ENCODE measurements at places on chromosomes 7 and 10.

DNA sequence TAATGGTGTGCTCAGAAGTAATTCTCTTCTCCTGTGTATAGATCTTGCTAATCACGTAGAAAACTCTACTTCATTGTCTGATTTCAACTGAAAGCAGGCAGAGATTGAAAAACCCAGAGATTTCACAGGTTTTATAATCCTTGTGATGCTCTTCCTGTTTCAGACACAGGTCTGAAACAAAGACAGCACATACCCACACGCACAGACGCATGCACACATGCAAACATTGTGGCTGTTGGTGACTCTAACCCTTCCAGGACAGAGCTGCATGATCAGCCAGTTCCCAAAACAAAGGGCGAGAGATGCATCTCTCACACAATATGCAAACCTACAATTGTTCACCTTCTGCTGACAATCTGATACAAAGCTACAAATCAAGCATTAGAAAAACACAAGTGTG is 11.1 kb upstream of the TFEC start:
- no peak for DNase-seq

- DNase-seq, result no peak
Observed at GRCh38 chr10:75726522-75727483, 295.4 kb downstream of the LRMDA start.

DNA sequence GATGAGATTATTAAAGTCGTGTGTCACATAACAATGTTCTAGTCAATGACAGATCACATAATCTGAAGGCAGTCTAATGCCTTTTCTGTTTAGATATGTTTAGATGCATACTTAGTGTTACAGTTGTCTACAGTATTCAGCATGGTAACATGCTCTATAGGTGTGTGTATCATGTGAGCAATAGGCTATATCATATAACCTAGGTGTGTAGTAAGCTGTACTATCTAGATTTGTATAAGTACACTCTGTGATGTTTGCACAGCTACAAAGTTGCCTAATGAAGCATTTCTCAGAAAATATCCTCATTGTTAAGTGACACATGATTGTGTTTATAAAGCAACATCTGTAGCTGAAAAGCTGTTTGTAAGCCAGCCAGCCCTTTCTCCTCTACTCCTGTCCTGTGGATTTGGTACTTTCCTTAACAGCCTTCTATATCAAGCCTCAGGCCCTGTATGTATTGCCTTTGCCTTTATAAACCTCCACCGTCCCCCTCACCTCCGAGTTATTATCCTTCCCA is 6.3 kb downstream of the HECTD2 start:
- no peak for DNase-seq

DNA sequence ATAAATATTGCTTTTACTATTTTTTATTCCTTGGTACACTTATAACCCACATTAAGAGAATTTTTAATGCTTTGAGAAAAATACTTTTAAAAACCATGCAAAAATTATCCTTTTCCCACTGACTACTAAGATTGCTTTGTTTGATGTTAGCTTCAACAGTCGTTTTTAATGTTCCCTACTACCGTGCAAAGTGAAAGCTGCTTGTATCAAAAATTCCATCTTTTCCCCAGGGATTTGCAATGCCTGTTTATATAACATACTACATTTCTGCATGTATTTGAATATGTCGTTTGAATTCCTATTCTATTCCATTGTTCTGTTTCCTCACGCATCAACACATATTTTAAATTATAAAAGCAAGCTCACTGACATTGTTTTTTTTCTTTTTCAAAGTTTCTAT is 54.4 kb downstream of the TFPI2 start:
- DNase-seq, result no peak

GRCh38 chr7:69989551-69989950 is 391.3 kb downstream of the AUTS2 start:
- no peak for DNase-seq

GRCh38 chr10:60853107-60853506 is 74.8 kb downstream of the CDK1 start:
- no peak for DNase-seq

DNA sequence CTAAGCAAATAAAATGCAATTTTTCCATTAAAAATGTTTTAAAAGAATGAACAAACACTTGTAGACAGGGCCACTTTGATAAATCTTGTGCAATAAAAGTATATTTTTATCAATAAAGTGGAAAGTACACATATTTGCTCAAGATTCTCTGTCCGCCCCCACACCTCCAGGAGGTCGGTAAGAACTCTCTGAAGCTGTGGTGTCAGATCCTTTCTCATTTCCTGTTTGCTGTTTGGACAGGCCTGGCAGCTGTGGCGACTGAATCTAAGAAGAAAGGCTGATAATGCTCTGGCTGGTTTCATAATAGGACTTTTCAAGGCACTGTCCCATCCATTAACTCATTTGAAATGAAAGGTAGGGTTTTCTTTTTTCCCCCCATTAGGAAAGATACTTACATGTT is 15.3 kb upstream of the ASB4 start:
- peak; percentile 65 for DNase-seq

- DNase-seq, result no peak
Observed at GRCh38 chr10:79255007-79255507, 92.2 kb upstream of the PPIF start.

GRCh38 chr7:86978808-86979506 is 80.5 kb downstream of the ELAPOR2 start:
- no peak for DNase-seq

- DNase-seq, result no peak
Observed at GRCh38 chr7:135683609-135684008, 21.3 kb downstream of the STMP1 start.

DNA sequence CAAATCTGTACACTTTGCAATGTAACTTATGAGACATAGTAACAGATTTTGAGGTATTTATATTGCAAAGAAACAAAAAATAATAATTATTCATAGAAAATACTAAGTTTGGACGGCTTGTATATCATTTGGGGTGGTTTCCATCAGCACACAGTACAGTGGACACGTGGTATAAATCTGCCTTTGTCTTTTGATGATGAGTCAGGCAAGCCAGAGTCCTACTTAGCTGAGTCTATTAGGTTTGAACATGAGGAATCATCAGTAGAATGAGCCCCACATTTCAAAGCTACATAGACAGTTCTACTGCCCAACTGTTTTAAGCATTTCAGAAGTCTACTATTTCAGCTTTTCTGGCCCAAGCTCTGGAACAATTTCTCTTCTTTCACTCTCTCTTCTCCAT is 803.2 kb downstream of the PHTF2 start:
- no peak for DNase-seq

DNA sequence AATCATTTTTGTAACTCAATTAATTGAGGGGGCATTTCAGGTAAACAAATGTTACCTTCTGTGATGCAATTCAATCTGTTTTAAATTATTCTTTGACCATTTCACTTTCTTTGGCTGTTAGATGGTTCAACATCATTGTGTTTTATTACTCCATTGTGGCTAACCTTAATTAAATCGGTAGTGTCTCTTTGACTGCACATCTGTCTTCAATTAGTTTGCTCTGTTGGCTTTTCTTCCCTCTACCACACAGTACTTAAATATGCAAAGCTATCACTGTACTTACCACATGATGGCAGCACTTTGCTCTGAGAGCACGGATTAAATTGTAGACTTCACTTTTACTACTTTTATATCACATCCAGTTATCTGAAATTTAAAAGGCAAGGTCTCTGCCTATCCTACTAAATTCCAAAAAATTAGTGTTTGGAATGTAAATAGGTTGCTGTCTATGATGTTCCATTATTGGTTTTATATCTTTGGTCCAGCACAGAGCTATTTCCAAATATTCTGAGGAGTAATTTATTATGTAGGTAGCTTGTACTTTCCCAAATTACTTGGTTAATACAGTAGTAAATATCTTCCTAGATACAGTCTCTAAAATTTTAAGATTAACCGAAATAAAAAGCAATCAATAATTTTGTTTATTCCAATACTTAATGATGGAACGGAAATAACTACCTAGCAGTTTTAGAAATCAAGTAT is 352.0 kb downstream of the PCLO start:
- DNase-seq, result peak; percentile 58

DNA sequence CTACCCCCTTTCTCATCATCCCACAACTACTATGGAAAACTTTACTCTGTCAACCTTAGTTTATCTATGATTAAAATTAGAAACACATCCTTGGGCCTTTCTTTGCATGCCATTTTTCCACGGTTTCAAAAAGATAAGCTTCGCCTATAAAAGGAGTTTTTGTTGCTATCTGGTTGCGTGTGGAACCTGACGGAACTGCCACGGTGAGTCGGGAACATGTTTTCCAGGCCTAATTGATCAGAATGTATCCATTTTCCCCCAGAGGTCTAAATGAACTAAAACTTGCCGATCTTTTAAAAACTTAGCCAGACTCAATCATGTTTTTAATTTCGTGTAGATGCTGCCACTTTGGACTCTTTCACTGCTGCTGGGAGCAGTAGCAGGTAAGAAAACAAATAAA is at the start of gene PNLIP:
TSS of gene PNLIP (plus strand) at position 176 of the 400 bp plus-strand sequence. CDS start at position 338, 162 bp downstream.
- DNase-seq, result no peak

DNA sequence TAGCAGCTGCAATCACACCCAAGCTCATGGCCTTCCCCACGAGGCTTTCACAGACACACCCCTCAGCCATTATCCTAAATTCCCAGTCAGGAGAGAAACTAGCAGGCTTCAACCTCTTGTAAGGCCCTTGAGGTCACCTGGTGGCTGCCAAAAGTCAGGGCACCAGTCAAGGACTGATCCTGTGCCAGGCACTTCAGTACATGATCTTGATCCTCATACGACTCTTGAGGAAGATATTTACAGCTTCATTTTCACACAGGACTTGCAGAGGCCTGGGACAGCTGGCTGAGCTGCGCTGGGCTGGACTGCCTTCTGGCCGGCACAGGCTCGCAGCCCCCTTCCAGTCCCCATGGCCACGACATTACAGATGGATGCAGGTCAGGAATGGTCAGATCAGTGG is 8.8 kb downstream of the PDAP1 start:
- no peak for DNase-seq

- no peak for DNase-seq
Observed at GRCh38 chr7:94313926-94314325, 80.8 kb upstream of the COL1A2 start.

- no peak for DNase-seq
Observed at GRCh38 chr7:28165261-28165660, 15.3 kb downstream of the JAZF1 start.

DNA sequence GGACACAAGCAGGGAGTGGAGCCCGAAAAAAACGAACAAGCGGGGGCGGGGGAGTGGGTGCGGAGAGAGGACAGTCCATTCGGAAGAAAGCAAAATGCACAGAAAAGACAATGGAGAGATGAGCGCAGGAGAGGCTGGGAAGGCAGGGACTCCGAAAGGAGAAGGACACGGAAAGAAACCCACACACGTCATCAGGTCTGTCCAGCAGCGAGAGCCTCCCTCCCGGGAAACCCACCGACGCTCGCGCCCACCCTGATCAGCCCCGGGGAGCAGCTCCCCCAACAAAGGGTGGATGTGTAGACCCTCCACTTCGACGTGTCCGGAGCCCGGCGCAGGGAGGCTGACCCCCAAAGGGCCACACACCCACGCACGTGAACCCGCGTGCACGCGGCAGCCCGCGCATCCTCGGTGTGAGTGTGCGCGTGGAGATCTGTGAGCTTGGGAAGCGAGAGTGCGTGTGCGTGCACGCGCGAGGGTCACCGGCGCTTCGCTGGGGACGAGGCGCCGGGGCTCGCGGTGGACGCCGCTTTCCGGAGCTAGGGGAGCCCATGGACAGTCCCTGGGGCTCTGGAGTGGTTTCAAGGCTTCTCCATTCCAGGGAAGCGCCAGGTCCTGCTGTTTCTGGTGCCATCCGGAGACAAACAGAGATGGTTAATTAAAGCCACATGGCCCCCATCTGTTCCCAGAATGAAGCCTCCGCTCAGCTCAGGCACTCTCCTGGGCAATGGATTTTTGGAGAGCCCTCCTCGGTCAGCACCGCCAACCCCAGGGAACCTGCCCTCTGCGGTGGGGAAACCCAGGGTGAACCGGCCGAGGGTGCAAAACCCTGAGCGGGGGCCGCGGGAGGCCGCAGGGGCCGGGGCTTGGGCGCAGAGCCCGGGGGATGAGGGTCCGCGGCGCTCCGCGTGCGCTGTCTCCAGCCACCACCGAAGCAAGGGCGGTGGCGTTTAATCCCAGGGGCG is 916 bp downstream of the LAMB1 start:
- no peak for DNase-seq

GRCh38 chr7:41702635-41703371 is at the start of gene INHBA:
Gene INHBA, minus strand, starts transcription at chr7:41703090. Its CDS starts 2,716 bp downstream, at chr7:41700374.
- DNase-seq, result no peak

DNA sequence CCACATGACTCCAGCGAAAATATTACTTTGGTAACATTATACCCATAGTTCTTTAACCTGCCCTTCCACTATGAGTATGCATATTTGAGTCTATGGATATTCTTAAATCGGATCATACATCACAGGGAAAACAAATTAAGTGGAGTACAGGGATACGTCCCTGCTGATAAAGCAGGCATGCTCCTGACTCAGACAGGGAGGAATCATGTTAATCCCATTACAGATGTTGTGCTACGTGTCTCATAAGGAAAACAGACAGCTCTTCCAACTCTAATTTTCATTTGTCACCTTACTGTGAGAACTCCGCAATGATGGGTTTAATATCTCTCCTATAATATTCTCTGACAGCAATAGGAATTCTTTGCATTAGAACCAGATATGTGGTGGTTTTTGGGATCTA is 469.5 kb upstream of the POM121L12 start:
- no peak for DNase-seq

DNA sequence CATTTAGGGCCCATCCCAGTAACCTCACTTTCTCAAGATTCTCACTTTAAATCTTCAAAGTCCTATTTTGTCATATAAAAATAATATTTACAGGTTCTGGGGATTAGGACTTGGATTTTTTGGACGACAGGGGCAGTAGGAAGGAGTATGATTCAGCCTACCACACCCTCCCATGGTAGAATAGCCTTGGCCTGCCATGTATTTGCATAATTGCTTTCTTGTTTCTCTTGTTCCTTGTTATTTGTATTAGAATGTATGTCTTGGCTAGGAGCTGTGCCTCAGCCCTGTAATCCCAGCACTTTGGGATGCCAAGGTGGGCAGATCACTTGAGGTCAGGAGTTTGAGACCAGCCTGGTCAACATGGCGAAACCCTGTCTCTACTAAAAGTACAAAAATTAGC is 92.5 kb downstream of the ELAPOR2 start:
- no peak for DNase-seq

DNA sequence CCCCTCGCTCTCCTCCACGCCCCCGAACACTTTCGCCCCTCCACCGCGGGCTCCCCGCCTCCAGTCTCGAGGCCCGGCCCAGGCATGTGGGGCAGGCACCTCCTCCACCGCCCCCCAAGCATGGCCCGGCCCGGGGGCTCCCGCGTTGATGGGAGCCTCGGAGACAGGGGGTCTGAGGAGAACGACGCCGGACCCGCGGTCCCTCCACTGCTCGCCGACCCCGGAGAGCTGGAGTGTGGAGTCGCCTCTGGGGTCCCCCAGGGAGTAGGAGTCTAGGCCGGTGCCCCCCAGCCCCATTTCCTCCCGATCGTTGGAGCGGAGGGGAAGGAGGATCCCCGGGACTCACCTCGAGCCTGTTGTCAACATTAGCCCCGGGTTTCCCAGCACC is 206 bp downstream of the UPF2 start:
- DNase-seq, result peak; percentile 57

DNA sequence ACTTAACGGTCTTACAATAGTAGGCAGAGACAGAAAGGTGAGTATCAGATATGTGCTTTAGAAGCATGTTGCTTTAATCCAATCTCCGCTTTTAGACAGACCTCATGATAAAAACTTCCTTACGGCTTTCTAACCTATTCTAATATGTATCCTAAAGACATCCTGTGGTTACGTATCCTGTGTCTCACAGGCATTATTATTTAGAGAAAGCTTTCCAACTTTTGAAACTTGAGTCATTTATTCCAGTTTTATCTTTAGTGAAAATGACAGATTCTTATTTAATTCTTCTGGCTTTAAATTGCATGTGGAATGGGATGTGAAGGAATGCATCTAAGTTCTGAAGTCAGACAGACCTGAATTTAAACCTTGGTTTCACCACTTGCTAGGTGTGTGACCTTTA is 118.9 kb downstream of the OTUD1 start:
- no peak for DNase-seq
